ENCODE measurements at places on chromosomes 13 and 19.
A peak's percentile ranks its signal among the peaks of the same experiment; 100 is the strongest.

DNA sequence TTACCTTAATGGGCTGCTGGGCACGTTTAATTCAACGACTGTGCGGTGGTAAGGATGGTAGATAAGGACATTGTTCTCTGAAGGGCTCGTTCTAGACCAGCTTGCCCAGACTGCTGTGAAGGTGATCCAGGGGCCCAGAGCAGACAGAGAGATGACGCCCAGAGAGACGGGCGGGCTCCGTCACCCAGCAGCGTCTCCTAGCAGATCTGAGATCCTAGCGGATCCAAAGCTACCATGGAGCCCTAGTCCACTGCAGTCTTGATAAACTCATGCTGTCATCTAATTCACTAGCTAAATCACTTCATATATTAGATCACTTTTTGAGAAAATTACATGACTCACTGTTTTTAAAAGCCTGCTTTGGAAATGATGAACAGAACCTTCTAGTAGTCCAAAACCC lies 21.5 kb downstream of the COL4A2 start:
- DNase-seq: no peak

- DNase-seq: no peak
These were observed at the start of gene DLEU7 for GRCh38 chr13:50843257-50844083. Gene DLEU7 (minus strand): TSS chr13:50843692. CDS start chr13:50843646, 46 bp downstream.

GRCh38 chr13:41416276-41416675 lies 41.1 kb upstream of the RGCC start:
- no peak for DNase-seq

- no peak for DNase-seq
These were observed 1.3 kb downstream of the FIZ1 start for GRCh38 chr19:55598034-55598433.

GRCh38 chr13:93235258-93236015 lies 8.8 kb downstream of the GPC6 start:
- no peak for DNase-seq

- peak; percentile 54 for DNase-seq
These were observed 90.5 kb downstream of the STARD13 start for GRCh38 chr13:33194820-33195692.

Measured in GM18507 (cell line).